ENCODE measurements at places on chromosomes 3 and 15. TPM values are rescaled to one million over a fixed set of nuclear protein-coding genes. Genes with fewer than 3 reads are reported as not detected.
A peak's percentile ranks its signal among the peaks of the same experiment; 100 is the strongest.

DNA sequence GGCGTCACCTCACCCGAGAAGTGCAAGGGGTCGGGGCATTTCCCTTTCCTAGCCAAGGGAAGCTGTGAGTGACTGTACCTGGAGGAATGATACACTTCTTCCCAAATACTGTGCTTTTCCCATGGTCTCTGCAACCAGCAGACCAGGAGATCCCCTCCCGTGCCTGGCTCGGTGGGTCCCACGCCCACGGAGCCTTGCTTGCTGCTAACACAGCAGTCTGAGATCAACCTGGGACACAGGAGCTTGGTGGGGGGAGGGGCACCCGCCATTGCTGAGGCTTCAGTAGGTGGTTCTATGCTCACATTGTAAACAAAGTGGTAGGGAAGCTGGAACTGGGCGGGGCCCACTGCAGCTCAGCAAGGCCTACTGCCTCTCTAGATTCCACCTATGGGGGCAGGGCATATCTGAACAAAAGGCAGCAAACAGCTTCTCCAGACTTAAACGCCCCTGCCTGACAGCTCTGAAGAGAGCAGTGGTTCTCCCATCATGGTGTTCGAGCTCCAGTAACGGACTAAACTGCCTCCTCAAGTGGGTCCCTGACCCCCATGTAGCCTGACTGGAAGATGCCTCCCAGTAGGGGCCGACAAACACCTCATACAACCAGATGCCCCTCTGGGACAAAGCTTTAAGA is 31.4 kb upstream of the ABHD5 start:
- no peak for DNase-seq

GRCh38 chr3:37229740-37230139 is 55.4 kb upstream of the LRRFIP2 start:
- DNase-seq: no peak

GRCh38 chr3:33114622-33115023 is 809 bp downstream of the CRTAP start:
- no peak for DNase-seq

- DNase-seq: no peak
Measured at GRCh38 chr3:45465192-45465591, 76.8 kb downstream of the LARS2 start.

- DNase-seq: peak; percentile 27
Measured at GRCh38 chr15:56919031-56919608, 676 bp downstream of the TCF12 start.

The KIF9 gene
- 21.8 TPM for polyA plus RNA-seq

The THAP10 gene
- polyA plus RNA-seq: 10.4 TPM

- DNase-seq: no peak
Measured at GRCh38 chr15:31001702-31002101, 10.3 kb upstream of the MTMR10 start.

The SCN11A gene
- 0.85 TPM for polyA plus RNA-seq

DNA sequence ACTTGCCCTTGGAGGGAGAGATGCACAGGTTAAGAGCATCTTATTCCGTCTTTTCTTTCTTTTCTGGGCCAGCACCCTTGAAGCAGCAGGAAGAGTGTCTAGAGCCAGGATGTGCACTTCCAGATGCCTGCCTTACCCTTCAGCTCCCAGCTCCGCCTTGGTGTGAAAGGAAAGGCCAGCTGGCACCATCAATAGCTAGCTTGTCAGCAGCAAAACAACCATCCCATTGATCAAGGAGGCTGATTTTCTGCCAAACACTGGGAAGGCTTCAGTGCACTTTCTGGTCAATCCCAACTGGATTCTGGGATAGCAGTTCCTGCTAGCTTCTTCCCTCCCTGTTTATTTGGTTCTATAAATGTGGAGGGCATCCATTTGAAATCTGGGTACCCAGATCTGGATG is 110.9 kb upstream of the GALNT15 start:
- no peak for DNase-seq

The CYP8B1 gene
- polyA plus RNA-seq: 0.83 TPM

DNA sequence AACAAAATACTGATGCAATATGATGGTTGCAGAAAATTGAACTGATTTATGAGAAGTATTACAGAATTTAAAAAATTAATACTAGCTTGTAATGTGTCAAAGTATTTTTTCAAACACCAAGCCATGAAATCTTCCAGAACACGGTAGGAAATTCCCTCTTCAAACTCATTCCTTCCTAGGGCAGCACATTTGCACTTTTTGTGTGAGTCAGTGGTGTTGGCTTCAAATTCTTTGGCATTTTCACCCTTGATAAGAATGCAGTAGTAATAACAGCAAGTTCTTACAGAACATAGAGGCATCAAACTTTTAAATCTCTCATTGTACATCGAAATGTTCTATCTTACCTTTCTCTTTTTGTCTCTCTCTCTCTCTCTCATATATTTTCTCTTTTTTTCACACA is 191.8 kb downstream of the CGGBP1 start:
- no peak for DNase-seq

- DNase-seq: no peak
Measured at GRCh38 chr3:186930641-186931531, 560 bp downstream of the ST6GAL1 start.

DNA sequence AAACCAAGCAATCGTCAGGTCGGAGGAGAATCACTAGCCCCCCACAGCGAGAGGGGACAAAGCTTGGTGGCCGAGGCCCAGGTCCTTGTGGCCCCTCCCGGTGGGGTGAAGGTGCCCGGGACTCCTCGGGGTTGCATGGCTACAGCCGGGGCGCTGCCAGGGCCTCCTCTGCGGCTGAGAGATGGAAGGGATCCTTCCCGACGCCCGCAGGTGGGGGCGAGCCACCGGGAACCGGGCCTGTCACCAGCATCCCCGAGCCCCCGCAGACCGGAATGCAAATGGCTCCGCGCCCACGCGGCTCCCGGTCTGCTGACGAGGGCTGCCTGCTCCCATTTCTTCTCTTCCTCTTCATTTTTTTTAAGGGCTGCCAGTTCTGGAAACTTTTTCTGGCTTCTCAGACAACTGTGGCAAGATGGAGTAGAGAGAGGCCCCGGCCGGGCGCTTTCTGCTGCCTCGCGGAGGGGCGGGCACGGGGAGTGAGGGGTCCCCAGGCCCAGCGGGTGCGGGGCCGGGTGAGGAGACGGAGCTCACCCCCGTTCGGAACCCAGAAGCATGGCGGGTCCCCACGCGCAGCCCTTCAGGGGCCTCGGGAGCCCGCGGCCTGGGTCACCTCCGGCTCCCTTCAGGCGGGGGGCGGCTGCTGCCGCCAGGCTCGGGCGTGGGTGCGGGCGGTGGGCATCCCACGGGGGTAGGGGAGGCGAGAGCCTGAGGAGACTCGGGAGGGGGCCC is 27.5 kb downstream of the MELTF start:
- no peak for DNase-seq

GRCh38 chr3:36874424-36874823 is 70.4 kb downstream of the TRANK1 start:
- DNase-seq: no peak

The ZBTB20 gene
- polyA plus RNA-seq: 6.4 TPM

GRCh38 chr15:43329217-43329959 is 985 bp downstream of the LCMT2 start:
- peak; percentile 9 for DNase-seq

The XIRP1 gene
- polyA plus RNA-seq: 0.12 TPM

The CCDC71 gene
- 25.8 TPM for polyA plus RNA-seq

DNA sequence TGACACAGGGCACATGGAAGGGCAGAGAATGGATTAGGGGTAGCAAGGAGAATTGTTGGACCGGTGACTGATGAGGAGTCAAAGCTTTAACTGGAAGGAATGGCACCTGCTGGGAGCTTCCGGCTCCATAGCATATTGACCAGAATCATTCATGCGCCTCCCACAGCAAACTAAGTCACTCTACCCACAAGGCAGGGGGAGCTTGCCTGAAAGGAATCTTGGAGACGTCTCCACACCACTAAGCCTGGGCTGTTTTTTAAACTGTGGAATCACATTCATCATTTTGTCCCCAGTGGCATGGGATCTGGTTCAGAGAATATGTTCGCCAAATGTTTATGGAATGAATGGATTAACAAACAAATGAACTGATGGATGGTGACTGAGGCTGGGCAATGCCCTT is 57.0 kb upstream of the ITGA11 start:
- no peak for DNase-seq

The RNF13 gene
- 108 TPM for polyA plus RNA-seq

The GOLGA8N gene
- 14.1 TPM for polyA plus RNA-seq

The C15orf62 gene
- 1.7 TPM for polyA plus RNA-seq

DNA sequence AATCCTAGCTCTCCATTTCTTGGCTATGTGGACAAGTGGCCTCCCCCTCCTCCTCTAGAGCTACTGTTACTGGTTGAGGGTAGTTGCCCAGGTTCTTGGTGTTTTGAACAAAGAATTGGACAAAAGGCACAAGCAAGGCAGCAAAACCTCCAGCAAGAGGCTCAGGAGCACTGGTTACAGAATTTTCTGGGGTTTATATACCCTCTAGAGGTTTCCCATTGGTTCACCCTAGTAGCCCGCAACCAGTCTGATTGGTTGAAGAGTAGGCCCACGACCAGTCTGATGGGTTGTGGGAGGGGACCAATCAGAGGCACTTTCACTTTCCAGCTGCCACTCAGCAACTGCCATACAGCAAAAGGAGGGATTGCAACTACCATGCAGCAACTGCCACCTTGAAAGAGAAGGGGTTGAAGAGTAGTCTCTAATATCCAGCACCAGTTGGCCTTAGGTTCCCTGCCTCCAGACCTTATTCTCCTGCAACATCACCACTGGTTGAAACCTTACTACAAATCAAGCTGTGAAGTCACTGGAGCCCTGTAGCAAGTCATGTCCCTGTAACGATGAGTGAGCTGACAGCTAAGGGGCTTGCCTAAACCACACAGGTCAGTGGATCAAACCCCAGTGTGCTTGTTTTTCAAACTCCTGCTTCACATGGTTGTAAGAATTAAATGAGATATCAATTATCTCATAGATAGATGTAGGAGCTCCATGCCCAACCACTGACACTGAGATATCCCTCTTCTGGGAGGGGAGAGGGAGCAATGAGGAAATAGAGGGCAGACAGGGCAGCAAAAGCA is 2.9 kb upstream of the C15orf39 start:
- no peak for DNase-seq

DNA sequence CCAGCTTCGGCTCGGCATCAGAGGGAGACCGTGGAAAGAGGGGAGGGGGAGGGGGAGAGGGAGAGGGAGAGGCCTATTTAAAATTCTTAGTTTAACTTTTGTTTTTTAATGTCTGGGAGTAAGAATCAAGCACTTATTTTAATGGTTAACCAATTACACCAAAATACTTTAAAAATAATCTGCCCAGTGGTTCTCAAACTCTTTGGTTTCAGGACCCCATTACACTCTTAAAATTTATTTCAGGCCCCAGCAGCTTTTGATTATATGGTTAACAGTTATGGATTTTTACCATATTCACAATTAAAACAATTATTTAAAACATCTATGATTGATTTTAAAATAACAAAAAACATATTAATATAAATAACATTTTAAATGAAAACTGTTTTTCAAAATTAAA is 44.5 kb downstream of the NKIRAS1 start:
- DNase-seq: no peak

The SERPINI2 gene
- 1.1 TPM for polyA plus RNA-seq

The CHDH gene
- 6.7 TPM for polyA plus RNA-seq

DNA sequence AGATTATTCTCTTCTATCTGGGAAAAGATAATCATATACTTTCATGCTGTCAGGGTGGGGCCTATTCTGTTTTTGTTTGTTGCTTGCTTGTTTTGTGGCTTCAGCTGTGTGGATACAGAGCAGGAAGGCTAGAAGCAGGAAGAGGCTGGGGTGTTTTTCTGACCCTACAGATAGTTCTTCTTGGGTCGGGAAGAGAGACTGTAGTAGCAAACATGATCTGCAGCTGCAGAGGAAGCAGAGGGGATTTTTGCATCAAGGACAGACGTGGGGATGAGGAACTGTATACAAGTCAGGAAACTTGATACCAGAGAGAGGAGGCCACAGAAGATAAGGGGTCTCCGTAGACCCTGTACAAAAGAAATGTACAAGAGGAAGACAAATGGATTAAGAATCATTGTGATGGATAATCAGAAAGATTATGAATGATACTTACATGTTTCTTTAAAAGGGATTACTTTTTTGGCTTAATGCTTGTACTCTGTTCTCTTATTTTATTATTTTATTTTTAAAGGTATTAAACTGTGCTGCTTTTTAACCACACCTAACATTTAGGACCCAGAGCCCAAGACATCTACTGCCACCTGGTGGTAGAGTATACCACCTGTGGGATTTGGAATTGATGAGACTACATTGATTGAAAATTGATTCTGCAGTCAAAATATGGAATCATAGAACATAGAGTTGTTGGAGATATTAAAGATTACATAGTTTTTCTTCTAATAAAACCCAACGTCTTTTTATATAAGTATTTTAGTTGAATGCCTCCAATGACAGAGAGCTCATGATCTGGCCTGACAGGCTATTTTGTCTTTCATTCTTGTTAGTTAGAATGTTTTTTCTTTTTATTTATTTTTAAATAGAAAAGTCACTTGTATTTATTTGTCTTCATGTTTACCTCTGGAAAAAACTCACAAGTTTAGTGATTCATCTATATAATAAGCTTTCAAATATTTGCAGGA is 87.3 kb upstream of the ROPN1 start:
- DNase-seq: no peak

The GPR149 gene
- not detected for polyA plus RNA-seq

The NR2E3 gene
- polyA plus RNA-seq: 0.22 TPM

- DNase-seq: no peak
Measured at GRCh38 chr15:69337138-69337537, 38.4 kb downstream of the PAQR5 start.

The CLRN1 gene
- not detected for polyA plus RNA-seq

- no peak for DNase-seq
Measured at GRCh38 chr3:48463703-48464102, 17.2 kb downstream of the ATRIP start.

DNA sequence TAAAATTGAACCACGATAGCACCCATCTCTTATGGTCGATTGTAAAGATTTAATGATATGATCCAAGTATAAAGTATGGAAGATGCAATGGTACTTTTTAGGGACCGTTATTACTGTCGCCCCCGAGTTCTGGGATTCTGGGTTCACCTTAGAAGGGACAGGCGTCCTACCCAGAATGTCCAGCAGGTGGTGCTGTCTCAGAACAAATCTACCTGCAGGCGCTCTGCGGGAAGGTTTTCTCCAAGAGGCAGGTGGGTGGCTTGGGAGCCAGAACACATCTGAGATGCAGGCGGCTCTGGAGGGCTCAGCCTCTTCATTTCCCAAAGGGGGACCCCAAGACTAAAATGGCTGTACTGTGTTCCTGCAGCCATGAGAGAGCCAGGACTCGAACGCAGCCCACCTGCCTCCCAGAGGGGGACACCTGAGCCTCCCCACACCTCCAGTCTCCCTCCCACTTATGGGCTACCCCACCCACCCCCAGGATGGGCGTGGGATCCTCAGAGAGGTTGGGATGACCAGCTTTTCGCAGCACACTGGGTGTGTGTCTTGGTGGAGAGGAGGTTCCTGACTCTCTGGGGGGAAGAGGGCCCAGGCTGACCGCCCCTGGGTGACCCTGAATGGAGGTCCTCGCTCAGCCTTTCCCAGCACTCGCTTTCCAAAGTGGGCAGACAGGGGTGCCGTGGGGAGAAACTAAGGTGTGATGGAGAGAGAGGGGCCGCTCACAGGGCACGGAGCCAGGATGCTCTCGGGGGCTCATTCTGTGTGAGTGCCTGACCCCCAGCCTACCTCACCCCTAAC is 28.1 kb upstream of the CORO2B start:
- DNase-seq: no peak
